ENCODE measurements at places on chromosomes 3 and 15.

DNA sequence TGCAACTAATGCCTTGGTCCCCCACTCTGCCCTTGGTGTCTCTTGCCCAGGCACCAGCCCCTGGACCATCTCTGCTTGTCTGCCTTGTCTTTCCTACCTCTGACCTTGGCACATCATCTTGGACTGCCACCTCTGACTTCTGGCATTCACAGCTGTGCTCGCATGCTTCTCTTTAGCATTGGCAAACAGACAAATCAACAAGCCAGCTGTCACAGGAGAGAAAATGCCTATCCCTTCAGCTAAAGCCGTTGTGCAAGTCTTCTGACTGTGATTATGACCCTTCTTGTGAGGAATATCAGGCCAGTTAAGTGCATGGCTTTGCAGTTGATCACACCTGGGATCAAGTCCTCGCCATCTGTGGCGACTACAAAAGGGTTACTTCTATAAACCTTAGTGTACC is 84.6 kb downstream of the PRICKLE2 start:
- DNase-seq: no peak

GRCh38 chr3:10006048-10006761 is 19.6 kb upstream of the EMC3 start:
- DNase-seq: no peak

- no peak for DNase-seq
Observed at GRCh38 chr15:25987638-25988037, 124.5 kb upstream of the ATP10A start.

- no peak for DNase-seq
Observed at GRCh38 chr3:112372396-112372795, 39.4 kb downstream of the CD200 start.

GRCh38 chr3:72336821-72337479 is 511.3 kb downstream of the SHQ1 start:
- DNase-seq: peak; percentile 91

DNA sequence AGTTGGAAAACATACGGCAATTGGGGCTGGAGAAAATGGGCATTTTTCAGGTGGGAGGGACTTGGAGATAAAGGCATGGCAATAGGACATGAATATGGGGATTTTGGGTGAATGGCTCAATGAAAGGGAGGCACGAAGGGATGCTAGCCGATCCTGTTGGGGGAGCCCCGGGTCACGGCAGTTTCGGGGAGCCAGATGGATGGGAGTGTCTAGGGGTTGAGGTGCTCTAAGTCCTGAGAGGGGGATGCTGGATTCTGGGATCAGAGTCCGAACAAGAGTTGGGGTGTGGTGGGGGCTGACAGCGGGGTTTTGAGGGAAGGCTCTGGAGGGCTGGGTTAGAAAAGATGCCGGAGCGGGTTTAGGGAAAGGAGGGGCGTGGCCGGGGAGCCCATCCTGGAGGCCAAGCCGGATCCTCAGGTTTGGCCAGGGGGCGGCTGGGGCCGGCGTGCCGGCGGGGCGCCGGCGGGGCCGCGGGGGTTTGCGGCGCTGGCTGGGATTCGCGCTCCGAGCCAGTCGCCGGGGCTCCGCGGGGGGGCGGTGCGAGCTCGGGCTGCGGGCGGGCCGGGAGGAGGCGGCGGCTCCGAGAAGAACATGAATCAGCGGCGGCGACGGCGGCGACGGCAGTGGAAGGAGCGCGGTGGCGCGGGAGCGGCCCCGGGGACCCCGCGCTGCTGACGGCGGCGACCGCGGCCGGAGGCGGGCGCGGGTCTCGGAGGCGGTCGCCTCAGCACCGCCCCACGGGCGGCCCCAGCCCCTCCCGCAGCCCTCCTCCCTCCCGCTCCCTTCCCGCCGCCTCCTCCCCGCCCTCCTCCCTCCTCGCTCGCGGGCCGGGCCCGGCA is at the start of gene TYRO3:
TSS of gene TYRO3 (plus strand) at position 813 of the 839 bp plus-strand sequence. CDS start 46 bp downstream, outside the sequence.
- DNase-seq: peak; percentile 77

DNA sequence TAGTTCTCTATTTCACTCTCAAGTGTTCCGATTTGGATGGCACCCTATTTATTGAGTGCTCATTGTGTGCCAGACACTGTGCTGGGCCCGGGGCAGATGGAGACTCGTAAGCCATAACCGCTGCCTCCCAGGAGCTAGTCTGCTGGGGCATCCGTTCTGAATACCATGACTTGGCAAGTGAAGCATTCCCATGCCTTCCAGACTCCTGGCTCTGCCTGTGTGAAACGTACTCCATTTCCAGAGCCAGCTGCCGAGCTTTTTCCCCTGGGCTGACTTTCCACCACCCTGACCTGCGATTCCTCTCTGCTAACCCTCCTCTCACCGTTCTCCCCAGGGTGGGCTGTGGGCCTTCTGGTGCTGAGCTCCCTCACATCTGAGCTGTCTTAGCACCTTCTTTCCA is 303.1 kb upstream of the CTDSPL start:
- no peak for DNase-seq

GRCh38 chr15:92944946-92945521 is 44.9 kb downstream of the CHD2 start:
- no peak for DNase-seq

DNA sequence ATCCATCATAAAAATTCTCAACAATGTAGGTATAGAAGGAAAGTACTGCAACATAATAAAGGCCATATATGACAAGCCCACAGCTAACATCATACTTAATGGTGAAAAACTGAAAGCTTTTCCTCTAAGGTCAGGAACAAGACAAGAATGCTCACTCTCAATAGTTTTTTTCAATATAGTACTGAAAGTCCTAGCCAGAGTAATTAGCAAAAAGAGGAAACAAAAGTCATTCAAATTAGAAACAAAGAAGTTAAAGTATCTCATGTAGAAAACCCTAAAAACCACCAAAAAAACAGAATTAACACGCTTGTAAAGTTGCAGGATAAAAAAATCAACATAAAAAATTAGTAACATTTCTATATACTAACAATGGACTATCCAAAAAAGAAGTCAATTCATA is 61.8 kb downstream of the MYH15 start:
- DNase-seq: no peak

DNA sequence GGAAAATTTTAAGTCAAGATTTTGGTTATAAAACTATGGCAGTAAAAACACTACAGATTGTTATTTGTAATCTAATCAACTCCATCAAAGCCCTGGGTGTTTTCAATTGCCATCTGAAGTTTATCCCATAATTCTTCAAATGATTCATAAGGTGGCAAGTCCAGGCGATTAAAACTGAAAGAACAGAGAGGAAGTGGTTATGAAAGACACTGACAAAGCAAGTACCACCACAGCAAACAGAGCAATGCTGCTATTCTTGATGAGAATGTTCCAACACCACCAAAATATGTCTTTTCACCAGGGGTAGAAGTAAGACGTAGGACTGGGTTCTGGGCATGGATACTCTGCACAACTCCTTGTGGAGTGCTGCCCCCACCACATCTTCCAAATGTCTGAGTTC is 86.9 kb upstream of the PRTG start:
- no peak for DNase-seq

DNA sequence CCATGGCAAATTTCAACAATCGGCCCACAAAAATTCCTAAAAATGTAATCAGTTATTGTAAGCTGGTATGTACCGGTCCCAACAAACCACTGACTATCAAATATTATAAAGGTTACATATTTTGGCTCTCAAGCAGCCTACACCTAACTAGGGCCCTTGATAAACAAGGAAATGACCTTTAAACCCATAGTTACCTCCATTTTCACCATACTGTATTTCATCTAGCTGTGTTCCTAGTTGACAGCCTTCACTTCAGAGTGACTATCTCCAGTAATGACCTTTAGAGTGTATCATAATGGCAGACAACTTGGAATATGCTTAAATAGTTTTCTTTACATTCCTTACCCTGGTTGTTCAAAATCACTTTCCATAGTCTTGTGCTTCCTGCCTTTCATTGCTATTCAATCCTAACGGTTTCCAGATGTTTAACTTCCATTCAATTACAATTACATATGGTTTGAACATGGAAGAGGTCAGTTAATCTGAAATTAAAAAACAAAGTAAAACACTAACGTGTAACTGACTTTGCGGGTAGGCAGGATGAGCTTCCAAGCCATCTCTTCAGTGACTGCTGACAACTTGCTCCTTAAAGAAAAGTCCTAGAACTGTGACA is 111.9 kb upstream of the TSC22D2 start:
- no peak for DNase-seq

DNA sequence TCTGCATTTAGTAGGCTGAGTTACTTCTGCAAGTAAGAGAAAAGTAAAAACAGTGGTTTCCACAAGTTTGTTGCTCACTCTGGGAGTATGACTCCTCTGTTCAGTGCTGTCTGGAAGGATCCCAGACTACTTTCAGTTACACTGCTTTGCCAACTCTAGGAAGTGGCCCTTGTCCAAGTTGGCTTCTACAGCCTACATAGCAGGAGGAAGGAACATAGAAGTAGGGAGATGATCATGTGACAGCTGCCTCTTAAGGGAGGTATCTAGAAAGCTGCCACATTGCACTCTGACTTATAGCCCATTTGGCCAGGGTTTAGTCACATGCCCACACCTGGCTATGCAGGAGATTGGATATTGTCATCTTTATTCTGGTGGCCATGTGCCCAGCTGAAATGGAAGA is 298.1 kb downstream of the NSUN3 start:
- DNase-seq: no peak

GRCh38 chr3:149449799-149450198 is 24.7 kb upstream of the TM4SF4 start:
- peak; percentile 93 for DNase-seq

- DNase-seq: no peak
Observed at GRCh38 chr15:72784456-72784876, 908 bp upstream of the ADPGK start.
